Stimulated activated CD8-positive, alpha-beta memory T cell treated with anti-CD3 and anti-CD28 coated beads, Interleukin-15, amount 100 ng/mL, for 24 hours (primary cell): ENCODE measurements at places on chromosomes 5 and 9.
A peak's percentile ranks its signal among the peaks of the same experiment; 100 is the strongest.

DNA sequence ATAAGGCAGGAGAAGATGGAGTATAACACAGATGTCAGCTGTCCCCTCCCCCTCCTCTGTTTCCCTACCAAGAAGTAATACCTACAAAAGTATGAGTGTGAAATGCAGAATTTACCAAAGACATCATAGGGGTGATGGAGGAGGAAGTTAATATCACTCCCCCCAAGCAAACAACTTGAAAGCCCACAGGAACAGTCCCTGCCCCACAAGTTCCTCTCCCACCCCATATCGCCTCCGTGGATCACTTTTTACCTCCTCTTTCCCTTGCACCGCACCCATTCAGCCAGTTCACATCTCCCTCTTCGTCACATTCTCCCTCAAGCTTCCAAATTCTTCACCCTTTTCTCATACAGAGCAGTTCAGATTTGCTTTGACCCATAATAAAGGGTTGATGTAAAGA is 7.0 kb upstream of the SIL1 start:
- no peak for DNase-seq

GRCh38 chr5:147691130-147691529 is 91.4 kb downstream of the JAKMIP2 start:
- DNase-seq, result no peak

DNA sequence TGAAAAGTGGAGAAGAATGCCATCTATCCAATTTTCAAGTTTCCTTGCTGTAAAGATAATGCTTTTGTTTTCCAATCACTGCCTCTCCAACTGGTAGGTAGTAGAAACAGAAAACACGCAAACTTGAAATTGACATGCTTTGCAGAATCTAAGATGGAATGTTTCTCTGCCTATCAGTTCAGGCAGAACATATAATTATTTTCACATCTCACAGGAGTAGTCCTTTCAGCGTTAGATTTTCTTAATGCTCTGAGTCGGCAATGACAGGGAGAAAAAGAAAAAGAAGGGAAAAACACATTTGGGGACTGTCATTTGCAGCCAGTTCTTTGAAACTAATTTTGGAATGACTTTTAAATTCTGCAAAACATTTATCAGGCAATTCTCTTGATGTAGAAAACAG is 818.7 kb upstream of the PTPRD start:
- DNase-seq, result no peak

- no peak for DNase-seq
Observed at GRCh38 chr5:10946050-10946449, 185.0 kb upstream of the DAP start.

DNA sequence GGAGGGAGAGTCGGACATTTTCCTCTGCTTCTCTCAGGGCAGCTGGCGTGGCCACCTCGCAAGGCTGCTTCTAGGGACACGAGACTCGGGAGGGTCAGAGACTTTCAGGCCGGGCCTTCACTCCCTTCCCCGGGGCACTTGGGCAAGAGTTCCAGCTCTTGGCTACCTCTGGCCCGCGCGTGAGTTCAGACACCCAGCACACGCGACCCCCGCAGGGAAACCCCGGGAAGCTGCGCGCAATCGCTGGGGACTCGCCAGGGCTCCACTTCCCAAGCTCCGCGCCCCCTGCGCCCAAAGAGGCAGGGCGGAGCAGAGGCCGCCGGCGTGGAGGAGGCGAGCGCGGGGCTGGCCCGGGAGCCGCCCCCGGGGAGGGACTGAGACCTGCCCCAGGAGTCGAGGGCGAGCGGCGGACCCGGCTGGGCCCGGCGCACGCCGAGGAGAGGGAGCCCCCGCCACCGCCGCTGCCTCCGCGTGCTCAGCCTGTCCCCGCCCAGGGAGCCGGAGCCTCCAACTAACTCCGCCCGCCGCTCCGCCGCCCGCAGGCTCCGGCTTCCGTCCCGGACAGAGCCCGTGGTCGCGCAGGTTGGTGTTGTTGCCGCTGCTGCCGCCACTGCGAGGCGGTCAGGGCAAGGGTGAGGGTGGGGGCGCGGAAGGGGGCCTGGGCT is at the start of gene PAM:
PAM (plus strand) TSS at position 539 of the 665 bp plus-strand sequence. CDS start 110,891 bp downstream, outside the sequence.
- peak; percentile 46 for DNase-seq

DNA sequence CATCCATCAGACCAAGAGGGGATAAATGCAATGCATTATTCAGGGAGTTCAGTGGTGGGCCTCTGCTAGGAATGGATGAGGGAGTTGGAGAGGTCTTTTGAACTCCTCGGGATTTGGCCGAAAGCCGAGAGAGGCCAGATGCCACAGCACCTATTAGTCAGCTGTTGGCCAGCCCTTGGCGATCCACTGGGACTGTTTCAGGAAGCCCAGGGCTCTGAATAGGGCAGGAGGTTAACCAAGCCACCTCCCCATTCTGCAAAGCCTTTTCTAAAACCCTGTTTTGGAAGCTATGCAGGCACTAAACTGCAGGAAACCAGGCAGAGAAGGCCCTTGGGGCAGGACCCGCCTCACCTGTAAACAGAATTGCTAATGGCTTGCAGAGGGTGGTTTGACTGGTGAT is 37.8 kb downstream of the ASTN2 start:
- DNase-seq, result no peak

DNA sequence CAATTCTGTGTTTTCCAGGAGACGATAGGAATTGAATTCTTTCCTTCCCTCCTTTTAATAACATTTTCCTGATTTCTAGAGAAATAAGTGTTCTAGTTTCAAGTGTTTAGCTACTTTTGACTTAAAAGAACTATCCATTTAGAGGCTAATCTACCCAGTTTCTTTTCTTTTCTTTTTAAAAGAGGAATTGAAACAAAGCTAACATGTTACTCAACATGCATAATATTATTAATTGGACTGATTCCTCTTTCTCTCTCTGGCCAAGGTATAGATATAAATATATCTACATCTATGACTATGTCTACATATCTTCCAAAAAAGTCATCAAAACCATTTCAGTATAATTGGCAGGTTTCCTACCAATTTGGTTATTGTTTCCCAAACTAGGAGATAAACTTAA is 309.8 kb downstream of the TRPM3 start:
- DNase-seq, result no peak

GRCh38 chr5:64077589-64077988 is 88.1 kb upstream of the RNF180 start:
- no peak for DNase-seq
